NCI-H1417 treated with DMSO at 0.1 percent for 48 hours (cell line): ENCODE measurements at places on chromosomes 4 and X.

GRCh38 chrX:39022106-39022505 lies 220.8 kb downstream of the MID1IP1 start:
- DNase-seq: no peak

DNA sequence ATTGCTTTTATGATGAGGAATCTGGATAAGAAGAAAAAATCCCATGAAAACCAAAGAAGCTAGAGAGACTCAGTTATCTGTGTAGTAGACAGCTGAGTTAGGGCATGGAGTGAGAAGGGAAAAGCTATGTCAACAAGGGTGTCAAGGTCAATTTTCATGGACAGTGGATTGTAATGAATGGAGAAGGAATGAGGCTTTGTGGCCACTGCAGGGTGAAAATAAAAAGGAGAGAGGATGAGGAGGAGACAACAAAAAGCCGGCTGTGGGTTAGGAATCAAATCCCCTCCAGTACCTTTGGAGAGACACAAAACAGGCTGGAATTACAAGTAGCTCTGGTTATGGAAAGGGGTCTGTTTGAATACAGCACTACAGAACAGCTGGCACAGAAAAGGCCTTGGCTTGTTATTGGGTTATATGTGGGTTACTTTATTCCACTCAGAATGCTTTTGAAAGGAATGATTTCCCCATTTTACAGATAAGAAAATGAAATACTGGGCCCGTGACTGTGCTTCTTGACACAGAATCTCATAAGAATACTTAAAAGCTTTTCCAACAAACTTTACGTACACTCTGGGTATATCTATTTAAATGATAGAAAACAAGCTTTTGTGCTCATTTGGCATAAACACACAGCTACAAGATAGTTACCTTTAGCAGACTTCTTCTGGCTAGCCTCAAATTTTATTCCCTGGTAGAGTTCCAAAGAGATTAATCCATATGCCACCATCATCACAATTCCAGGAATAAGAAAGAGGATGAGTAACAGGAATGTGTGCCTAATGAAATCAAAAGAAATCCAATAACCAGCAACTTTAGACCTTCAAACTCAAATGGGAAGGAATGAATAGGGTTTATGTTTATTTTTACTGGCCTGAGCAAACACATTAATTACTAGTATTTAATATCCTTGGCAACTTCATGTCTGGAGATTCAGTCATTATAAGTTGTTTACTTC lies 7.5 kb downstream of the CCKAR start:
- DNase-seq: no peak

GRCh38 chr4:23993373-23993772 lies 103.5 kb upstream of the PPARGC1A start:
- no peak for DNase-seq

DNA sequence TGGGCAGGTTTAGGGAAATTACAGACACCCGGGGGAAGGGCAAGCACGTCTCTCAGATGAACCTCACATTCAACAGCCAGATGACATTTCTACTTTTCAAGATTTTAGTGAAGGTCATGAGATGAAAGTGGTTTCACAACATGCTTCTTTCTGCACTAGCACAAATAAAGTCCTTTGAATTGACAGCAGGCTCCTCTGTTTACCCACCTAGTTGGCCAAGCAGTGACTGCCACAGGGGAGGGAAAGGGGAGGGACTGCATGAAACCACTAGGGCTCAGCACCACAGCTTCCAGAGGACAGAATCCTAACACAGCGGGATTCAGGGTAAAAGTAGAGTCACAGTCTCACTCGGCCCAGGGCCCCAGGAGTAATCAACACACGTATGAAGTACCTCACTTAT lies 6.2 kb downstream of the RAB40A start:
- DNase-seq: no peak

- DNase-seq: no peak
Observed at GRCh38 chr4:150600812-150601445, 19.0 kb downstream of the MAB21L2 start.

GRCh38 chrX:1111601-1112300 lies 100.7 kb downstream of the CRLF2 start:
- no peak for DNase-seq

- no peak for DNase-seq
Observed at GRCh38 chrX:72041176-72041575, 90.5 kb downstream of the RTL5 start.

DNA sequence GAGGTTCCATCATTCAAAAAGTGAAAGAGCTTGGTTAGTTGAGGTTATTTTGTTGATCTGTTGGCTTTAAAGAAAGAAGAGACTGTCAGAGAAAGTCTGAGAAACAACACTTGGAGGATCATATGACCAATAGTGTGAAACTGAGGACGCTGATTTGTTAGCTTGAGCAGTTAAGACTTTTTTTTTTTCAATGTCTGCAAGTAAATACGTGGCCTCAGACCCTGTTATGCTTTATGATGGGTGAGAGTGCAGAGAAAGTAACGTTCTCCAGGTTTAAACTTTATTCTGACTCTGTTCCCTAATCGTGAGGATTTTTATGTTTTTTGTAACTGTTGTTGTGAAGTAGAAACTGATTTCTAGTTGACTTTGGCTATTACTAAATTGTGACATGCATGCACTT lies 45.9 kb downstream of the GAB1 start:
- DNase-seq: no peak
